ENCODE measurements at places on chromosomes 16 and 17.

DNA sequence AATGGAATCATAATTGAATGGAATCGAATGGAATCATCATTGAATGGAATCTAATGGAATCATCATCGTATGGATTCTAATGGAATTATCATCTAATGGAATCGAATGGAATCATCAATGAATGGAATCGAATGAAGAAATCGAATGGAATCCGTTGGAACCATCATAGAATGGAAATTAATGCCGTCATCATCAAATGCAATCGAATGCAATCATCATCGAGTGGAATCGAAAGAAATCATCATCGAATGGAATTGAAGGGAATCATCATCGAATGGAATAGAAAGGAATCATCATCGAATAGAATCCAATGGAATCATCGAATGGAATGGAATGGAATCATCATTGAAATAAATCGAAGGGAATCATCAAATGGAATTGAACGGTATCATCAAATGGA lies 217.2 kb downstream of the SHCBP1 start:
- no peak for DNase-seq

- no peak for DNase-seq
These were observed 265.1 kb downstream of the WWOX start for GRCh38 chr16:78364556-78364880.

- no peak for DNase-seq
These were observed 30.4 kb upstream of the FOXK2 start for GRCh38 chr17:82489117-82489516.

DNA sequence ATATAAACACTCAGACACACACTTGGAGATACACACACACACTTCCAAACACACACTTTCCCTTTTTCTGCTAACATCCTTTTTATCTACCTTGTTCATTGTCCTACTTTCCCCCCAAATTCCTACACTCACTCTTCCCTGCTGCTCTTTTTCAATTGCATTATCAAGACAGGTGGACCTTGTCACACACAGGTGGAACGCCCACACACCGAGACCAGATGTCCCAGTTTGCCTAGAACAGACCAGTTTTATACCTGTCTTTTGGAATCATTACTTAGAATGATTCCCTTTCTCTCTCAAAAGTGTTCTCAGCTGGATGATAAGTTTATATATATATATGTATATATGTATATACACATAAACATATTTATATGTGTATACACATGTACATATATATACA lies 50.7 kb upstream of the ARHGAP44 start:
- DNase-seq, result no peak

DNA sequence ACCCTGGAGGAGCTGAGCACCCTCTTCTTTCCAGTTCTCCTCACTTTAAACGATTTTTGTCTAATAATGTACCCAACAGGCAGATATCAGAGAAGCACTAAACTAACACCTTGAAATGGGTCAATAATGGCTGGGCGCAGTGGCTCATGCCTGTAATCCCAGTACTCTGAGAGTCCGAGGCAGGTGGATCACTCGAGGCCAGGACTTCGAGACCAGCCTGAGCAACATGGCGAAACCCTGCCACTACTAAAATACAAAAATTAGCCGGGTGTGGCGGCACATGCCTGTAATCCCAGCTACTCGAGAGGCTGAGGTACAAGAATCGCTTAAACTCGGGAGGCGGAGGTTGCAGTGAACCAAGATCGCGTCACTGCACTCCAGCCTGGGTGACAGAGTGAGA lies 57.4 kb downstream of the ZFHX3 start:
- DNase-seq, result no peak

DNA sequence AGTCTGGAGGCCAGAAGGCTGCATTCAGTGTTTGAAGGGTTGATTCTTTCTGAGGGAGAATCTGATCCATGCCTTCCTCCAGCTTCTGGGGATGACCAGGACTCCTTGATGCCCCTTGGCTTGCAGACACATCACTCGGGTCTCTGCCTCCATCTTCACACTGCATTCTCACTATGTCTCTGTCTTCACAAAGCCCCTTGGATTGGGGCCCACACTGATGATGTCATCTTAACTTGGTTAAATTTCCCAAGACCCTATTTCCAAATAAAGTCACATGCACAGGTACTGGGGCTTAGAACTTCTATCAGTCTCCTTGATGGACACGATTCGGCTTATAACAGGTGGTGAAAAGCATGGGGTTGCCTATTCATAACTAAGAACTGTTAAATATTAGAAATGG lies 112.1 kb upstream of the MYOCD start:
- DNase-seq, result no peak

- no peak for DNase-seq
These were observed 12.3 kb upstream of the TMEM170A start for GRCh38 chr16:75476817-75477216.

DNA sequence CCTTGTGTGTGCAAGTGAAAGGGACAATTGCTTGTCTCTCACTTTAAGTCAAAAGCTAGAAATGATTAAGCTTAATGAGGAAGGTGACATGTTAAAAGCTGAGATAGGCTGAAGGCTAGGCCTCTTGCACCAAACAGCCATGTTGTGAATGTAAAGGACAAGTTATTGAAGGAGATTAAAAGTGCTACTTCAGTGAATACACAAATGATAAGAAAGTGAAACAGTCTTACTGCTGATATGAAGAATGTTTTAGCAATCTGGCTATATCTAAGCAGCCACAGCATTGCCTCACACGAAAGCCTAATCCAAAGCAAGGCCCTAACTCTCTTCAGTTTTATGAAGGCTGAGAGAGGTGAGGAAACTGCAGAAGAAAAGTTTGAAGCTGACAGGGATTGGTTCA lies 71.0 kb downstream of the CDRT15 start:
- DNase-seq, result no peak

GRCh38 chr17:14311981-14312380 lies 11.1 kb downstream of the HS3ST3B1 start:
- no peak for DNase-seq

DNA sequence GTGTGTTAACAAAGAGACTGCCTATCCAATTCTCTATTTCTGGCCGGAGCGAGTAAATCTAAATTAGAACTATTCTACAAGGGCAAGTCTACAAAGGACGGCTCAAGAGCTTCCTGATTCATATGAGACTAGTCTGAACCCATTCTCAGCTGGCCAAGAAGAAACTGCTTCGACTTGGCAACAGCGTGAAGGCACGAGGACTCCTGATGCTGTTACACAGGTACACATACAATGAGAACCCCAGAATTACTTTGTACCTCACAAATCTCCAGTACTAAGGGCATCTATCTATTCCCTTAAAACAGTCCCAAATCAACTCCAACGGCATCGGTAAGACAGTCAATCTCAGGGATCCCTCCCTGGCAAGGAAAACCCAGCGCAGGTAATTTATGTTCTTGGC lies 1.5 kb downstream of the CRK start:
- no peak for DNase-seq
